ENCODE measurements at places on chromosomes 13 and 19.

DNA sequence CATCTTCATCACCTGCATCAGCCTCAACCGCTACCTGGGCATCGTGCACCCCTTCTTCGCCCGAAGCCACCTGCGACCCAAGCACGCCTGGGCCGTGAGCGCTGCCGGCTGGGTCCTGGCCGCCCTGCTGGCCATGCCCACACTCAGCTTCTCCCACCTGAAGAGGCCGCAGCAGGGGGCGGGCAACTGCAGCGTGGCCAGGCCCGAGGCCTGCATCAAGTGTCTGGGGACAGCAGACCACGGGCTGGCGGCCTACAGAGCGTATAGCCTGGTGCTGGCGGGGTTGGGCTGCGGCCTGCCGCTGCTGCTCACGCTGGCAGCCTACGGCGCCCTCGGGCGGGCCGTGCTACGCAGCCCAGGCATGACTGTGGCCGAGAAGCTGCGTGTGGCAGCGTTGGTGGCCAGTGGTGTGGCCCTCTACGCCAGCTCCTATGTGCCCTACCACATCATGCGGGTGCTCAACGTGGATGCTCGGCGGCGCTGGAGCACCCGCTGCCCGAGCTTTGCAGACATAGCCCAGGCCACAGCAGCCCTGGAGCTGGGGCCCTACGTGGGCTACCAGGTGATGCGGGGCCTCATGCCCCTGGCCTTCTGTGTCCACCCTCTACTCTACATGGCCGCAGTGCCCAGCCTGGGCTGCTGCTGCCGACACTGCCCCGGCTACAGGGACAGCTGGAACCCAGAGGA lies 2.6 kb downstream of the P2RY11 start:
- DNase-seq, result no peak
- peaks cover 82% of the 10 kb centered on the region for H3K36me3 ChIP-seq
- no peak overlapping the region for H3K4me3 ChIP-seq
- peaks cover 23% of the 10 kb centered on the region for H3K4me1 ChIP-seq

DNA sequence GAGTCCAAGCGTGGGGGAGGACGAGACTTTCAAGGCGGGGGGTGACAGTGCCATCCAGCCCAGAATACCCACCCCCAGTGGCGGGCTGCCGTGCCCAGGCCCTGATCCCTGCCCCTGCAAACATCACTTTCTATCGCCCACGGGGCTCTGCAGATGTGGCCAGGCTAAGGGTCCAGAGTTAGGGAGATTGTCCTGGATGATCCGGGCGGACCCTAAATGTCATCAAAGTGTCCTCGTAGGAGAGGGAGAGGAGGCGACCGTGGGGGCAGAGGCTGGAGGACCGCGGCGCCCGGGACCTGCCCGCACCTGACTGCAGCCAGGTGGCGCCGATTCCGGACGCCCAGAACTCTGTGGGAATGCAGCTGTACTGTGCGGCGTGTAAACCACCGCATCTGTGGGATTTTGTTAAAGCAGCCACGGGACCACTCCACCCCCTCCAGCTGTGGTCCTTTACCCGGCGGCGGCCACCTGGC lies 32.4 kb downstream of the GJA3 start:
- peak overlapping the region; percentile 83 for H3K27ac ChIP-seq
- H3K4me1 ChIP-seq, result peaks cover 9% of the 10 kb centered on the region
- no peaks in the 10 kb centered on the region for H3K36me3 ChIP-seq

GRCh38 chr19:39502640-39503417 lies 4.1 kb downstream of the DLL3 start:
- DNase-seq, result no peak
- no peak overlapping the region for H3K4me3 ChIP-seq
- H3K4me1 ChIP-seq, result peaks cover 20% of the 10 kb centered on the region
- no peaks in the 10 kb centered on the region for H3K36me3 ChIP-seq
- no peak overlapping the region for H3K27ac ChIP-seq
- peaks cover 9% of the 10 kb centered on the region for H3K27me3 ChIP-seq

DNA sequence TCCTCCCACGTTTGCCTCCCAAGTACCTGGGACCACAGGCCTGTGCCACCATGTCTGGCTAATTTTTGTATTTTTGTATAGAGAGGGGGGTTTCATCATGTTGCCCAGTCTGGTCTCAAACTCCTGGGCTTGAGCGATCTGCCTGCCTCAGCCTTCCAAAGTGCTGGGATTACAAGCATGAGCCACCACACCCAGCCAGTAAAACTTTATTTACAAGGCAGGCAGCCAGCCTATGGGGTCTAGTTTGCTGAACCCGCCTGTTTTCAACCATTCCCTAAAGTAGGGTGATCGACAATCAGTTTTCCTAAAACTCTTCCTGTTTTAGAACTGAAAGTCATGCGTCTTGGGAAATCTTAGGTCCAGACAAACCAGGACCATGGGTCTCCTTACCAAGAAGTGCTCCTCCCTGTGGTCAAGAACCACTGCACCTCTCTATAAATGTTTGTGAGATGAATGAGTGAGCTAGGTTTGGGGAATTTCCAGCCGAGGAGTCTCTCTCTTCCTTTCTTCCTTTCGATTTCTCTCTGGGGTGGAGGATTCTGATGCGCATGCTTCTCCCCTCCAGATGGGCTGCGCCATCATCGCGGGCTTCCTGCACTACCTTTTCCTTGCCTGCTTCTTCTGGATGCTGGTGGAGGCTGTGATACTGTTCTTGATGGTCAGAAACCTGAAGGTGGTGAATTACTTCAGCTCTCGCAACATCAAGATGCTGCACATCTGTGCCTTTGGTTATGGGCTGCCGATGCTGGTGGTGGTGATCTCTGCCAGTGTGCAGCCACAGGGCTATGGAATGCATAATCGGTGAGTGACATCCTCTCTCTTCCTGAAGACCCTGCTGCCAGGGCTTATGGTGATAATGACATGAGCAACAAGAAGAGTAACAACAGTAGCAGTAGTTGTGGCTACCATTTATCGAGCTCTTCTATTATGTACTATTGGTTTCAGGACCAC lies 38.7 kb downstream of the ADGRE1 start:
- H3K36me3 ChIP-seq, result no peaks in the 10 kb centered on the region
- no peaks in the 10 kb centered on the region for H3K4me1 ChIP-seq
- H3K27ac ChIP-seq, result no peak overlapping the region
- DNase-seq, result no peak
- no peak overlapping the region for H3K4me3 ChIP-seq

DNA sequence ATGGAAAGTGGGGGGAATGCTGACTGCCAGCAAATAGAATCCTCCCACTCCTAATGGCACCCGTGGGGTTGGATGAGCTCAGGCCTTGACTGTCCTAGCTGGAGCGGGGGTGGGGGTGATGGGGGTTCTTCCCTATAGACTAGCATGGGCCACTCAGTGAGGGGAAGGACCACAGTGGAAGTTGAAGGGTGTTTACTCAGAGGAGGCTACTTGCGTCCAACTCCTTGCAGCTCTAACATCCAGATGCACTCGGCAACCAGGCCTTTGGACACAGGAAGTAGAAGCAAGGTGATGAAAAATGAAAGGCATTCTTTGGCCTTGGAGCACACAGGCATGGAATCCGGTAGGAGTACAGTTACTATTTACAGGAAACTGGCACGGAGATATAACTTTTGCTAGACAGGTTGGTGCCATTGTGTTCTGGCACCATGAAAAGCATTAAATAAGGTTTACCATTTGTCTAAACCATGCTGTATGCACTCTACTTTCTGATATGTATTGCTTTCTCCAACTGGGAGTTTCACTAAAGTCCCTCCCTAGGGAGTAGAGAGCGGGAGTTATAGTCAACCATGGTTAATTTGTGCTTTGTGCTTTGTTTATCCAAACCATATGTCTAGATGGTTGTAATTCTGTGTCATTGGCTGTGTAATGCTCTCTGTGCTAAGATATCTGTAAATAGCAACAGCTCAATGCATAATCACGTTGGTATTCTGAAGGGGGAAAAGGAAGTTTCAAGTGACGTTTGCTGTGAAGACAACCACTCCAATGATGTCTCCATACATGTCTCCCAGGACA lies 125.3 kb downstream of the TSHZ3 start:
- H3K4me3 ChIP-seq, result no peak overlapping the region
- no peaks in the 10 kb centered on the region for H3K4me1 ChIP-seq
- H3K27ac ChIP-seq, result no peak overlapping the region
- no peaks in the 10 kb centered on the region for H3K36me3 ChIP-seq
- no peak for DNase-seq
- H3K27me3 ChIP-seq, result no peaks in the 10 kb centered on the region

GRCh38 chr19:23393121-23393520 lies 2.1 kb downstream of the ZNF91 start:
- no peak overlapping the region for H3K4me3 ChIP-seq
- H3K27me3 ChIP-seq, result no peaks in the 10 kb centered on the region
- DNase-seq, result no peak
- peaks cover 12% of the 10 kb centered on the region for H3K4me1 ChIP-seq

DNA sequence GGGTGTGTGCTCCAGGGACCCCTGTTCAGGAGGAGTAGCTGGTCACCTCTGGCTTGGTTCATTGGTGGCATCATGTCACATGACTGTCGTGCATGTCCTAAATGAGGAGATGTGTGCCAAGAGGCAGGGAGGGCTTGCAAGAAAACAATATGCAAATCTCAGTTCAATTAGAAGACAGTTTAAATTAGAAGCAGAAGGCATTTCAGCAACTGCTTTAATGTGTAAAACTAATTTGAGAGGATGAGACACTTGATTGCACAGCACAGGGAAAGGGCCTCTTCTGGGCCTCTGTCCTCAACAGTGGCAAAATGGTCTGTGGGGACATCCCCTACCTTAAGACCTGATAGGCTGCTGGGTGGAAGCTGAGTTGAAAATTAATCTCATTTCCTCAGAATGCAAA lies 54.6 kb downstream of the SPATA13 start:
- no peak for DNase-seq
- H3K4me3 ChIP-seq, result no peak overlapping the region
- H3K36me3 ChIP-seq, result no peaks in the 10 kb centered on the region
- H3K27ac ChIP-seq, result peak overlapping the region; percentile 59
- peaks cover 22% of the 10 kb centered on the region for H3K4me1 ChIP-seq

GRCh38 chr13:73369095-73369494 lies 310.3 kb downstream of the KLF5 start:
- peaks cover 8% of the 10 kb centered on the region for H3K4me1 ChIP-seq
- DNase-seq, result no peak
- no peaks in the 10 kb centered on the region for H3K27me3 ChIP-seq
- H3K4me3 ChIP-seq, result no peak overlapping the region
- no peaks in the 10 kb centered on the region for H3K36me3 ChIP-seq

- peaks cover 33% of the 10 kb centered on the region for H3K4me1 ChIP-seq
- no peak overlapping the region for H3K4me3 ChIP-seq
- peaks cover 19% of the 10 kb centered on the region for H3K27me3 ChIP-seq
- DNase-seq, result no peak
Observed at GRCh38 chr19:45812297-45812696, 2.8 kb downstream of the RSPH6A start.

GRCh38 chr13:85332615-85333014 lies 466.6 kb downstream of the SLITRK6 start:
- no peaks in the 10 kb centered on the region for H3K27me3 ChIP-seq
- H3K4me3 ChIP-seq, result no peak overlapping the region
- H3K27ac ChIP-seq, result no peak overlapping the region
- DNase-seq, result no peak
- H3K36me3 ChIP-seq, result no peaks in the 10 kb centered on the region

GRCh38 chr19:48174445-48175030 lies 4.1 kb downstream of the ZSWIM9 start:
- peaks cover 64% of the 10 kb centered on the region for H3K36me3 ChIP-seq
- H3K27ac ChIP-seq, result no peak overlapping the region
- H3K4me1 ChIP-seq, result peaks cover 16% of the 10 kb centered on the region
- H3K4me3 ChIP-seq, result no peak overlapping the region
- DNase-seq, result no peak

- no peak overlapping the region for H3K27ac ChIP-seq
- no peaks in the 10 kb centered on the region for H3K36me3 ChIP-seq
- no peaks in the 10 kb centered on the region for H3K27me3 ChIP-seq
Observed at GRCh38 chr19:34662919-34663318, 14.0 kb downstream of the SCGB2B2 start.

DNA sequence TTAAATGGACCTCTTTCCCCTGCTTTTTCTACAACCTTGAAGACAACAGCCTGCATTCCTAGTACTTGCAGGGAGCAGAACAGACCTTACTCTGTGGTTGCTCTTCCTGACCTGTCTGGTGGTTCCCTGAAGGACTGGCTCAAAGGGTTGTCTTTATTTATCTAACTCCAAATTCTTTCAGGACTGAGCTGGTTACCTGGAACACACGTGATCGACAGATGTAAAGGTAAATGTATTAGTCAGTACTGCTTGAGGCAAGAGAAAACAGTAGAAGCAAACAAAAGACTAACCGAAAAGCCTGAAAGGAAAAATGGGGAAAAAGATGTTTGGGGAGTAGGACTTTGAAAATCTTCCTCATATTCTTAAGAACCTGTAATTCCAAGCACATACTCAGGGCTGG lies 17.9 kb downstream of the ZNF558 start:
- no peaks in the 10 kb centered on the region for H3K27me3 ChIP-seq
- H3K36me3 ChIP-seq, result peaks cover 98% of the 10 kb centered on the region
- H3K4me3 ChIP-seq, result no peak overlapping the region
- no peaks in the 10 kb centered on the region for H3K4me1 ChIP-seq
- no peak overlapping the region for H3K27ac ChIP-seq

DNA sequence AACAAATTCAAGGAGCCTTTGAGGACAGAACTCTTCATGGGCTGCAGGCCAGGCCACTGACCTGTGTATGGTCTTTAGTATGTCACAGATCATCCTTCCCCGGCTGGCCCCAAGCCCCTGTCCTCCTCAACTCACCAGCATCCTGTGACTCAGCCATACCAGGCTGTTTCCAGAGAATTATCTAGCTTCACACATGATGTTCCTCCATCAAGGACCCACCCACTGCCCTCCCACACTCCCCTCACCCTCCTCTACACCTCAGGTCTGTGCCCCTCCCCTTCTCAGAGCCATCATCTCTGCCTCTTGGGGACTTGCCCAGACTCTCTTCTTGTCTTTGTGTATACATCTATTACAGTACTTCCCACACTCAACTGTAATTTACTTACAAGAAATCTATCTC lies 14.7 kb downstream of the DCT start:
- H3K4me3 ChIP-seq, result no peak overlapping the region
- H3K27me3 ChIP-seq, result no peaks in the 10 kb centered on the region
- H3K27ac ChIP-seq, result no peak overlapping the region
- no peaks in the 10 kb centered on the region for H3K36me3 ChIP-seq
- no peaks in the 10 kb centered on the region for H3K4me1 ChIP-seq
- DNase-seq, result no peak

DNA sequence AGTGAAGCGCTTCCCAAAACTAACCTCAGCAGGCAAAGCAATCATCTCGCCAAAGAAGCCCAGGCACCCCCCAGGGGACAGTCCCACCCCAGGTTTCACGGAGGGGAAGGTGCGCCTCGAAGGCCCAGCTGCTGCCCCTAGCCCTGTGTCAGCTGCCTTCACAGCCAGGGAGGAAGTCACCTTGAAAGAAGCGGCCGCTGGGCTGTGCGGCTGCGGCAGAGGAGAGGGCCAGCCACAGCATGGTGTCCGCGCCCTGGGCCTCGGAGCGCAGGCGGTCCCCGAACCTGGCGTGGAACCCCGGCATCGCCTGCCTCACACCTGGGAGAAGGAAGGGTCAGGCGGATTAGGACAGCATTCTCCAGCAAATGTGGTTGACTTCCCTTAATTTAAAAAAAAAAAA lies 35.0 kb downstream of the DHRS12 start:
- H3K4me3 ChIP-seq, result no peak overlapping the region
- peaks cover 25% of the 10 kb centered on the region for H3K4me1 ChIP-seq
- H3K27ac ChIP-seq, result peak overlapping the region; percentile 79
- no peaks in the 10 kb centered on the region for H3K36me3 ChIP-seq
- no peaks in the 10 kb centered on the region for H3K27me3 ChIP-seq

- no peak overlapping the region for H3K4me3 ChIP-seq
- peak; percentile 42 for DNase-seq
- peak overlapping the region; percentile 59 for H3K27ac ChIP-seq
- H3K27me3 ChIP-seq, result no peaks in the 10 kb centered on the region
- peaks cover 53% of the 10 kb centered on the region for H3K4me1 ChIP-seq
- no peaks in the 10 kb centered on the region for H3K36me3 ChIP-seq
Observed at GRCh38 chr19:8240274-8241229, 31.4 kb downstream of the CERS4 start.

- H3K4me3 ChIP-seq, result no peak overlapping the region
- no peaks in the 10 kb centered on the region for H3K4me1 ChIP-seq
- no peak for DNase-seq
Observed at GRCh38 chr19:743168-743687, 7.7 kb upstream of the MISP start.

All from esophagus squamous epithelium (tissue), 5 donors.